SJCRH30 (cell line): ENCODE measurements at places on chromosomes 16 and 17. TPM values are rescaled to one million over a fixed set of nuclear protein-coding genes. Genes with fewer than 3 reads are reported as not detected.

GRCh38 chr16:22323173-22323958 is 26.2 kb downstream of the POLR3E start:
- no peak for DNase-seq

DNA sequence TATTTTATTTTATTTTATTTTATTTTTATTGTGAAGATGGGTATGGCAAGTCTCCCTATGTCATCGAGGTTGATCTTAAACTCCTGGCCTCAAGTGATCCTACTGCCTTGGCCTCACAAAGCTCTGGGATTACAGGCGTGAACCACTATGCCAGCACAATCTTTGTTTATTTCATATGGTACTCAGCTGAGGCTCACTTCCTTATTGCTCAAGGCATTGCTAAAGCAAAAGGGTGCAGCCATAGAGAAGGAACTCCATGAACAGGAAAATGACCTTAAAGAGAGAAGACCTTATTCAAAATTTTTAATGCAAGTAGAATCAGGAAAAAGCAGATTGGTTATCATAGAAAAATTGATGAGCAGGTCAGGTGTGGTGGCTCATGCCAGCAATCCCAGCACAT is 110.6 kb upstream of the RBBP6 start:
- DNase-seq: no peak

DNA sequence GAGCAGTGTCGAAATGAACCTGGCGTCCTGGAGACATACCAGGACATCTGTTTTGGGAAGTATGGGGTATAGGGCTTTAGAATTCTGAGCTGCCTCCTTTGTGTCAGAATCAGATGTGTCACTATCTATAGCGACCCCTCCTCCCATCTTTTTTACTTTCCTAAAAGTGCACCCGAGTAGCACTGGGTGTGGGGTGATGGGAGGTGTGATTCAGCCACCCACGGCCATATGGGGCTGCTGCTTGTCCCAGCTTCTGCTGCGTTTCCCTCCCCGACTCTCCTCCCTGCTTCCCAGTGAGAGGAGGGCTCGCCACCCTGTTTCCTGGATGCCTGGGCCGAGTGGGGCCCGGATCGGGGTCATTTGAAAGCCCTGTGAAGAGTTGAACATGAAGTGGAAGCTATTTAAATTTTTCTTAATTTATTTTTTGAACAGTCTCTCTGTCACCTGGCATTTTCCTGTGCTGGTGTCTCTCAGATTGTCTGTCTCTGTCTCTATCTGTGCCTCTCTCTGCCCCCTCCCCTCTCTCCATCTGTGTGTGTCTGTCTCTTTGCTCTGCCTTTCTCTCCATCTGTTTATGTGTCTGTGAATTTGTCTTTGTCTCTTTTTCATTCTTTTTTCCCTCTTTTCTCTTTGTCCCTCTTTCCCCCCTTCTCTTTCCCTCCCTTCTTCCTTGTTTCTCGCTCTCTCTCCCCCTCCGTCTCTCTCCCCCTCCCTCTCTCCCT is 638.8 kb upstream of the EEF2KMT start:
- DNase-seq: no peak

The FBXO39 gene
- total RNA-seq: not detected in 2 replicates
